ENCODE measurements at places on chromosomes 1 and 21. TPM values are rescaled to one million over a fixed set of nuclear protein-coding genes. Genes with fewer than 3 reads are reported as not detected.

Gene PRELP
- total RNA-seq: not detected

Gene CCDC28B
- total RNA-seq: 8.8 TPM

Gene PUSL1
- 25.3 TPM for total RNA-seq

Gene SLX9
- 26.8 TPM for total RNA-seq

Gene SH2D5
- 10.7 TPM for total RNA-seq

Gene ASH1L
- total RNA-seq: 31.8 TPM

Gene NBL1
- 3.5 TPM for total RNA-seq

Gene FLG
- 0.04 TPM for total RNA-seq

Gene LRRC38
- not detected for total RNA-seq

Gene KLF17
- total RNA-seq: not detected

DNA sequence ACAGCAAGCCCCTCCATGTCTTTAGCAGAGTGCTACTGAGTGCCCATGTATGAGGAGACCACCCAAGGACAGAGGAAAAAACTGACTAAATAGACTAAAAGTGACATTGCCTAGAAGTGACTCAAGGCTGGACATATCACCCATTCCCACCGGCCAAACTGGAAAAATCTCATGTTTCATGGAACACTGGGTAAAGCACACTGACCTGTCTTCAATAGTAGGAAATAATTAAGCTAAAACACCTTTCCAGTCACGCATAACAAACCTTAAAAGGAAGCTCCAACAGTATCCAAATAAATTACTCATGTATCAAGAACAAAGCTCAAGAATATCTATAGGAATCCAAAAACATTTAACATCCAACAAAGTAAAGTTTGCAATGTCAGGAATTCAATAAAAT lies 120.4 kb downstream of the SNX7 start:
- no peak overlapping the region for H3K27ac ChIP-seq
- H3K4me3 ChIP-seq: no peak overlapping the region
- no peaks in the 10 kb centered on the region for H3K4me1 ChIP-seq
- DNase-seq: no peak
- H3K36me3 ChIP-seq: no peaks in the 10 kb centered on the region
- no peaks in the 10 kb centered on the region for H3K27me3 ChIP-seq

- H3K27ac ChIP-seq: peak overlapping the region; percentile 53
- H3K36me3 ChIP-seq: no peaks in the 10 kb centered on the region
- H3K4me1 ChIP-seq: peaks cover 24% of the 10 kb centered on the region
- no peak for DNase-seq
These were observed 86.1 kb upstream of the LMO4 start for GRCh38 chr1:87242445-87243185.

DNA sequence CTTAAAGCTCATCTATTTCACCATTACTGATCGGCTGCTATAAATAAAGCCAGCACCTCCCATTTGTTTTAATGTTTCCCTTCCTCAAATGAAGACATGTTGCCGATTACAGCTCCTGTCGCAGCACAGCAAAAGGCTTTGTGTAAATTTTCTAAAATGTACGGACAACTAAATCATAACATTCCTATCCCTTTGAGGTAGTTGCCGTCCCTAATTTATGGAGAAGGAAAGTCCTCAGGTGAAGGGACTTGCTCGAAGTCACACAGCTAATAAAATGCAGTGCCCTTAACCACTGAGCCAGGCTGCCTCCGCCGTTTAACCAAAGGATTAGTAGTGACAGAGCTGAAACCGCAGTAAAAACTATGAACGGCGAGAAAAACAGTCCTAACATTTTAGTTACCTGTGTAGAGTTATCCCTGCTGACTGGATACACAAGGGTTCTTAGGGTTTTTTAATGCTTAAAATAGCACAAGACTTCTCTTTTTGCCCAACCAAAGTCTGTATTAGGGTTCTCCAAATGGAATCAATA lies 871 bp downstream of the PINK1 start:
- H3K36me3 ChIP-seq: no peaks in the 10 kb centered on the region
- peaks cover 22% of the 10 kb centered on the region for H3K4me1 ChIP-seq
- no peak overlapping the region for H3K27ac ChIP-seq
- peak overlapping the region; percentile 85 for H3K4me3 ChIP-seq

- H3K4me1 ChIP-seq: no peaks in the 10 kb centered on the region
- H3K4me3 ChIP-seq: no peak overlapping the region
- no peaks in the 10 kb centered on the region for H3K27me3 ChIP-seq
- no peaks in the 10 kb centered on the region for H3K36me3 ChIP-seq
These were observed 81.1 kb downstream of the OLFM3 start for GRCh38 chr1:101915597-101915996.

DNA sequence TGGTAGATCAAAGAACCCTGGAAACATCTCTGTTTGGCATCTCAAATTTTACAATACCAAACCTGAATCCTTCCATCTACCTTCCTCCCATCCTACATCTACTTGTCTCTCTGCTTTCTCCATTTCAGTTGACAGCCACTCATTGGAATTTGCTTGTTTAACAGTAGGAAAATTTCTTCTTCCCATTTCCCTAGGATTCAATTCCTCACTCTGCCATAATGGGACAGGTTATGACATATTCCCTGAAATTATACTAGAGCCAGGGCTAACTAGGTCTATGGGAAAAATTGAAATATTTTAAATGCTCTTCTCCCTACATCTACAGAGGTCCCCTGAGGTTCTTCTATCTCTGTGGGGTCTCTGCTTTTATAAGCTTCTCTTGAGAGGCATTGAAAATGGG lies 257.7 kb downstream of the KCNH1 start:
- no peak overlapping the region for H3K27ac ChIP-seq
- no peak overlapping the region for H3K4me3 ChIP-seq
- no peak for DNase-seq
- H3K27me3 ChIP-seq: no peaks in the 10 kb centered on the region

- peak overlapping the region; percentile 74 for H3K27ac ChIP-seq
- no peaks in the 10 kb centered on the region for H3K36me3 ChIP-seq
- H3K4me1 ChIP-seq: peaks cover 64% of the 10 kb centered on the region
- H3K4me3 ChIP-seq: no peak overlapping the region
These were observed 110.5 kb downstream of the TOMM20 start for GRCh38 chr1:235018161-235018560.

DNA sequence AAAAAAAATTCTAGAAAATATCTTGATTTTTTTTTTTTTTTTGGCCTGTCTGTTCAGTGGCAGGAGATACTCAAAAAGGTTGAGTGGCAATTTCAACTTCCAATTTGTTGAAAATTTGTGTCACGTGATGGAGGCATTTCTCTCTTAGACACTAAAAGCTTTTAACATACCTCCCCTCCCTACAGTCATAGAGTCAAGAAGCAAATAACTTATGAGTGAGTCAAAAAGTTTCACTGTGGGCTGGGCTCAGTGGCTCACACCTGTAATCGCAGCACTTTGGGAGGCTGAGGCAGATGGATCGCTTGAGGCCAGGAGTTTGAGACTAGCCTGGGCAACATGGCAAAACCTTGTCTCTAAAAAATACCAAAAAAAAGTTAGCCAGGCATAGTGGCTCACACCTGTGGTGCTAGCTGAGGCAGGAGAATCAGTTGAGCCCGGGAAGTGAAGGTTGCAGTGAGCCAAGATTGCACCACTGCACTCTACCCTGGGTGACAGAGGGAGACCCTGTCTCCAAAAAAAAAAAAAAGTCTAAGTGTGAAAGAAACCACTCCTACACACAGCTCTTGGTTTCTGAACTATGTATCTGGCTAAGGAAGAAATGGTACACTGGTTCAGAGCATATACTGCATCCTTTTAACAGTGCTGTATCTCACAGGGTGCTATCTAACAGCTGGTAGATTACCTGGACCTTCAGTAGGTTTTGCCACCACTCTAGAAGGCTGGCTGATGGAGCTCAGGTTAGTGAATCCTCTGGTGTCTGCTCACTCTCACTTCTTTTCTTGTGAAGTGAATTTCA lies 11.6 kb upstream of the BSDC1 start:
- H3K27ac ChIP-seq: no peak overlapping the region
- H3K36me3 ChIP-seq: no peaks in the 10 kb centered on the region
- no peak overlapping the region for H3K4me3 ChIP-seq
- no peak for DNase-seq

DNA sequence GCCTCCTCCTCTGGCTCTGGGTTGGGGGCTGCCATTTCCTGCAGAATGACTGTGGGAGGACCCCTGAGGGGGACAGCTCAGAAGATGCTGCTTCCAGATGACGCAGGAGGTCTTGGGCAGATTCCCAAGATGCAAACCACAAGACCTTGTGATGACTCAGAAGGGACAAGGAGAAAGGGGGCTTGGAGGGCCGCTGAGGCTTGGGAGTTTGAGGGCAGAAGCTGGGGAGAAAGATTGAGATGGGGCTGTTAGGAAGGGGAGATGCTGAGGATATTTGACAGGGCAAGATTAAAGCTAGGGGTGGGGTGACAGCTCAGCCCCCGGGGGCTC lies 7.5 kb downstream of the PTPRU start:
- H3K27ac ChIP-seq: no peak overlapping the region
- H3K36me3 ChIP-seq: no peaks in the 10 kb centered on the region
- H3K4me3 ChIP-seq: no peak overlapping the region
- no peaks in the 10 kb centered on the region for H3K27me3 ChIP-seq
- H3K4me1 ChIP-seq: peaks cover 43% of the 10 kb centered on the region

DNA sequence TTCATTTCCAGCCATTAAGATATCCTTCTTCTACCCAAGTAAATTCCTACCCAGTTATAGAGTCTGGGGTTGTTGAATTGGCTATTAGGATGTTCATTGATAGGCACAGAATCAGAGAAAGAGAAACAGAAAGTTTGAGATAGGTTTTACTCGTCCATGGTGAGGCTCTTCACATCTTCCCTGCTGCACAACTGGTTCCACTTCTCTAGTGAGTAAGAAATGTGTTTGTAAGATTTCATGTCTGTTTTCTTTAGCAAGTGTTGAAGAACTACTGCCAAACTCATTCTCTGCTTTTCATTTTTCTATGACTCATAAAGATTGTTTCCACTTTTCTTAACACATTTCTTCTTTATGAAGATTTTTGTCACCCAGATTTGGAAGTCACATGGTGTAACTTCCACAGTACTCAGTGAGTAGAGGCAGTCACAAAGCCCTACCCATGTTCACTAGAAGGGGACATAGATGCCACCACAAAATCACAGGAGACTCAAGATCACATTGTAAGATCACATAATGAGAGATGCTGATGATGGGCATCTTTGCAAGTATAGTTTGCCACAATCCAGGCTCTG lies 152.3 kb downstream of the SNX7 start:
- no peaks in the 10 kb centered on the region for H3K27me3 ChIP-seq
- no peaks in the 10 kb centered on the region for H3K36me3 ChIP-seq
- H3K4me1 ChIP-seq: no peaks in the 10 kb centered on the region
- no peak for DNase-seq
- no peak overlapping the region for H3K27ac ChIP-seq

GRCh38 chr1:151859891-151860293 lies 6.4 kb upstream of the THEM5 start:
- no peak overlapping the region for H3K4me3 ChIP-seq
- H3K36me3 ChIP-seq: no peaks in the 10 kb centered on the region
- DNase-seq: no peak
- no peaks in the 10 kb centered on the region for H3K27me3 ChIP-seq

- no peak within 1 kb of the TSS for H3K4me3 ChIP-seq
- DNase-seq: no peak
- no peaks in the 10 kb centered on the region for H3K4me1 ChIP-seq
These were observed at the start of gene MX2 for GRCh38 chr21:41361786-41362604. TSS of gene MX2 (plus strand) at chr21:41362027. CDS start at chr21:41376907, 14,880 bp downstream.

DNA sequence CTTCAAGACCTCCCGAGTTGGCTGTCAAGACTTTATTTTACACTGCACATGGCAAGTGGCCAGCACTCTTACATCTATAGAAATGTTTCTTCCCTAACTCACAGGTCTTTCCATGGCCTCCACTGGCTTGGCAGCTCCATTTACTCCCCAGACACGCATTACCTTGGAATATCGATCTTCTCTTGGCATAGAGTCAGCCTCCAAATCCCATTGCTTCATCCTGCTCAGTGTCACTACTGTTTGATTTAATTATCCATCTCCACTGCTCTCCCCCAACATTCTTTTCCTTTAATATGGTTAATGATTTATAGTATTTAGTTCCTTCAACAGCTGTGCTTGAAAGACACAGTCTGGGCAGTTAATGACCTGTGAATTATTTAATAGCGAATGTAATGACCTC lies 241.2 kb upstream of the MAP1LC3C start:
- H3K36me3 ChIP-seq: no peaks in the 10 kb centered on the region
- H3K4me1 ChIP-seq: no peaks in the 10 kb centered on the region
- no peak for DNase-seq

GRCh38 chr1:170494369-170494768 lies 37.6 kb upstream of the GORAB start:
- no peak overlapping the region for H3K4me3 ChIP-seq
- H3K27ac ChIP-seq: no peak overlapping the region

- DNase-seq: peak; percentile 78
- peaks cover 3% of the 10 kb centered on the region for H3K27me3 ChIP-seq
- no peaks in the 10 kb centered on the region for H3K36me3 ChIP-seq
- peak overlapping the region; percentile 26 for H3K27ac ChIP-seq
- no peak overlapping the region for H3K4me3 ChIP-seq
These were observed 21.1 kb upstream of the EPHB2 start for GRCh38 chr1:22689505-22689904.

GRCh38 chr1:25090707-25091422 lies 141.4 kb downstream of the SYF2 start:
- H3K36me3 ChIP-seq: no peaks in the 10 kb centered on the region
- no peaks in the 10 kb centered on the region for H3K4me1 ChIP-seq
- H3K27me3 ChIP-seq: no peaks in the 10 kb centered on the region
- H3K4me3 ChIP-seq: no peak overlapping the region

- H3K27me3 ChIP-seq: peaks cover 15% of the 10 kb centered on the region
- DNase-seq: no peak
- no peak overlapping the region for H3K4me3 ChIP-seq
- H3K27ac ChIP-seq: no peak overlapping the region
These were observed 60.5 kb downstream of the RHBG start for GRCh38 chr1:156429313-156430060.

- no peaks in the 10 kb centered on the region for H3K27me3 ChIP-seq
- peaks cover 4% of the 10 kb centered on the region for H3K36me3 ChIP-seq
- H3K4me3 ChIP-seq: no peak overlapping the region
- DNase-seq: no peak
These were observed 265.6 kb downstream of the TM2D1 start for GRCh38 chr1:61459345-61459744.

DNA sequence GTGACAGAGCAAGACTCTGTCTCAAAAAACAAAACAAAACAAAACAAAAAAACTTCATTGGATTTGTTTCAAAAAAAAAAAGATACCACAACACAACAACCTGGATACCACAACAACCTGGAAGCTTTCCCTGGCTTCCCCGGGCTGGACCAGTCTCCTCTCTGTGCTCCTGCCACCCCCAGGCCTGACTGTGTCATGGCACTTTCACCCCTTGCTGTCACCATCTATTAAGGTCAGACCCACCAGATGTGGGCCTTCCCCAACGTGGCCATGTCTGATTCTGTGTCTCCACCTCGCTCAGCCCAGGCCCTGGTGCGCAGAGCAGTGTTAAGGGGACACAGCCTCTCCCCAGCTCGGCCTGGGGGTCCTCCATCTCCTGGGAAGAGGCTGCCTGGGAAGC lies 28.3 kb upstream of the ACOT11 start:
- H3K27ac ChIP-seq: no peak overlapping the region
- 0 out of 2 replicates have a peak, but pooled peaks cover 2% of the 10 kb centered on the region for H3K4me1 ChIP-seq
- DNase-seq: peak; percentile 29
- no peaks in the 10 kb centered on the region for H3K36me3 ChIP-seq

DNA sequence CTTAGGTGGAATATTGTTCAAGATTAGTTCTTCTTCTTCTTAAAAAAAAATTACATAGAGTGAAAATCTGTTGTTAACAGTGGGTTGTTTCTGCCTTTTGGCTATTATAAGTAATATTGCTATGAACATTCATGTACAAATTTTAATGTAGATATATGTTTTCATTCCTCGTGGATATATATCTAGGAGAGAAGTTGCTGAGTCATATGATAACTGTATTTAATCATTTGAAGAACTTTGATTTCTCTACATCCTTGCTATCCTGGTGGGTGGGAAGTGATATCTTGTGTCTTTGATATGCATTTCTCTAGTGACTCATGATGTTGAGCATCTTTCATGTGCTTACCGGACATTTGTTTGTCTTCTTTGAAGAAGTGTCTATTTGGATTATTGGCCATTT lies 29.9 kb downstream of the MAST2 start:
- no peak overlapping the region for H3K27ac ChIP-seq
- no peak for DNase-seq
- peaks cover 32% of the 10 kb centered on the region for H3K36me3 ChIP-seq
- H3K27me3 ChIP-seq: no peaks in the 10 kb centered on the region
- no peaks in the 10 kb centered on the region for H3K4me1 ChIP-seq
